ENCODE measurements at places on chromosomes 12 and 14. TPM values are rescaled to one million over a fixed set of nuclear protein-coding genes. Genes with fewer than 3 reads are reported as not detected.
A peak's percentile ranks its signal among the peaks of the same experiment; 100 is the strongest.

DNA sequence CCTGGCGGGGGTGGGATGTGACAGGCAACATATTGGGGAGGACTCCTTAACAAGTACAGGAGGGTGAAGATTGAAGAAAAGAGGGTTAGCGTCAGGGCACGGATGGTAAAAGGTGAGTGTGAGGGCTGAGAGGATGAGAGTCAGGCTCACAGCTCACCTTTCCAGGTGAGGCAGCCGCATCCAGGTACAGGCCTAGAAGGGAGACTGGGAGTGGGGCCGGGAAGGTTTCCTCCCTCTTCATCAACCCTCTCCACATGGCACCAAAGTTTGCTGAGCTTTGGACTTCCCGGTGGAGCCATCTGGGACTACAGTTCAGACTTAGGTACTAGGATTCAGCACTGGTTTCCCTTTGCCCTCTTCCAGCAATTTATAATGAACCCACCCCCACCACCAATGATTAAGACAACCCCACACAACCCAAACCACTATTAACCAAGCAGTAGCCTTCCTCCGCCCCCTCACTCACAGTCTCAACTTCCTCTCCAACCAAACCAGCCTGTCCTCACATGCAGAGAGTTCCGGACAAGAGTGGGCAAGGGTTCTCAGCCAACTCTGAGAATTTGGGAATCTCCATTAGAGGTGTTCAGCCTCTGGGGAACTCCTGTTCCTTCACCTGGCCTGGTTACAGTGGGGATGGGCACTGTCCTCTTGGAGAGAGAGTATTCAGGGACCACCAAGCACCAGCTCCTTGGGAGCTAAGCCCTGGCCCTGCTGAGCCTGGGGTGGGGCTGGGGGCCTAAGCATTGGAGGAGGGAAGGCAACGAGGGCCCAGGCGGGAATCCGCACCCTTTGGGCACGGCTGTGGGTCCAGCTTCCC is 2.4 kb upstream of the HOXC4 start:
- DNase-seq: no peak
- no peaks in the 10 kb centered on the region for H3K36me3 ChIP-seq
- no peak overlapping the region for H3K4me3 ChIP-seq
- no peaks in the 10 kb centered on the region for H3K4me1 ChIP-seq
- peaks cover 87% of the 10 kb centered on the region for H3K27me3 ChIP-seq

GRCh38 chr12:89537389-89537788 is 11.5 kb upstream of the POC1B start:
- no peak for DNase-seq
- no peaks in the 10 kb centered on the region for H3K27me3 ChIP-seq
- H3K36me3 ChIP-seq: no peaks in the 10 kb centered on the region
- H3K4me1 ChIP-seq: no peaks in the 10 kb centered on the region

DNA sequence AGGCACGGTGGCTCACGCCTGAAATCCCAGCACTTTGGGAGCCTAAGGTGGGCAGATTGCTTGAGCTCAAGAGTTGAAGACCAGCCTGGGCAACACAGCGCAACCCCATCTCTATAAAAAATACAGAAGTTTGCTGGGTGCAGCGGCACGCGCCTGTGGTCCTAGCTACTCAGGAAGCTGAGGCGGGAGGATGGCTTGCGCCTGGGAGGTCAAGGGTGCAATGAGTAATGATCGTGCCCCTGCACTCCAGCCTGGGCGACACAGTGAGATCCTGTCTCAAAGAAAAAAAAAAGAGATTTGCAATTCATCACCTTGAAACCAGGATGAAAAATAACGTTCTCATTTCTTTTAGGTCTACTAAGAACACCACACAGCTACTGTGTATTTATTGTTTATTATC is 4.0 kb downstream of the STX2 start:
- no peak overlapping the region for H3K27ac ChIP-seq
- H3K4me1 ChIP-seq: no peaks in the 10 kb centered on the region
- H3K4me3 ChIP-seq: no peak overlapping the region

DNA sequence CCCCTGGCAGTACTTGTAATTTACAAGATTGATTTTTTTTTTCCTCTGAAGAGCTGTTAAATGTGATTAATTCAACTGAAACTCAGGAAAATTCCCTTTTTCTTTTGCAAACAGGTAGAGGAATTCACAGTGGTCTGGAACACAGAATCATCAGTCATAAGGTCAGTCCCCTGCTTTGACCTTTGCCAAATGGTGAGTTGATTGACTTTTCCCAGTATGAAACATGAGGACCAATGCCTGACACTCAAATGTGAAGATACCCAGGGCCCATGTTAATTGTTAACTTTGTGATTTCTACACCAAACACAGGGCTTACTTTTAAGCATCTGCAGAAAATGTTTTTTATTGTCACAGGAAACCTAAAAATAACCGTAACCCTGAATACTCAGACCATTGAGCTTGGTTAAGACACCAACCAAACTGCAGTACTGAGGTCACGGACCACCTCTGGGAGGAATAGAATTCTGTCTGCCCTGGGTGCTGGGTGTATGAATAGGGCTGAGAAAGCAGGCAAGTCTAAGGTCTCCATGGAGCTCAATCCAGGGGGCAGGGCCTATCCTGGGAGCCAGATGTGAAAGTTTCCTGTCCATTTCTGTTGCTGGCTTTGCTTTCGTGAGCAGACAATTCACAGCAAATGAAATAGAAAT is 192.4 kb downstream of the TMX1 start:
- no peaks in the 10 kb centered on the region for H3K27me3 ChIP-seq
- H3K36me3 ChIP-seq: no peaks in the 10 kb centered on the region
- H3K4me3 ChIP-seq: no peak overlapping the region
- no peak overlapping the region for H3K27ac ChIP-seq

GRCh38 chr12:27779416-27779919 is 565 bp upstream of the KLHL42 start:
- peak; percentile 33 for DNase-seq
- peak overlapping the region; percentile 93 for H3K27ac ChIP-seq
- H3K27me3 ChIP-seq: no peaks in the 10 kb centered on the region
- H3K4me3 ChIP-seq: peak overlapping the region; percentile 78
- peaks cover 4% of the 10 kb centered on the region for H3K4me1 ChIP-seq

- no peak for DNase-seq
- H3K4me3 ChIP-seq: no peak overlapping the region
- no peaks in the 10 kb centered on the region for H3K36me3 ChIP-seq
- H3K27ac ChIP-seq: no peak overlapping the region
Measured at GRCh38 chr12:124332058-124332672, 37.3 kb downstream of the RFLNA start.

DNA sequence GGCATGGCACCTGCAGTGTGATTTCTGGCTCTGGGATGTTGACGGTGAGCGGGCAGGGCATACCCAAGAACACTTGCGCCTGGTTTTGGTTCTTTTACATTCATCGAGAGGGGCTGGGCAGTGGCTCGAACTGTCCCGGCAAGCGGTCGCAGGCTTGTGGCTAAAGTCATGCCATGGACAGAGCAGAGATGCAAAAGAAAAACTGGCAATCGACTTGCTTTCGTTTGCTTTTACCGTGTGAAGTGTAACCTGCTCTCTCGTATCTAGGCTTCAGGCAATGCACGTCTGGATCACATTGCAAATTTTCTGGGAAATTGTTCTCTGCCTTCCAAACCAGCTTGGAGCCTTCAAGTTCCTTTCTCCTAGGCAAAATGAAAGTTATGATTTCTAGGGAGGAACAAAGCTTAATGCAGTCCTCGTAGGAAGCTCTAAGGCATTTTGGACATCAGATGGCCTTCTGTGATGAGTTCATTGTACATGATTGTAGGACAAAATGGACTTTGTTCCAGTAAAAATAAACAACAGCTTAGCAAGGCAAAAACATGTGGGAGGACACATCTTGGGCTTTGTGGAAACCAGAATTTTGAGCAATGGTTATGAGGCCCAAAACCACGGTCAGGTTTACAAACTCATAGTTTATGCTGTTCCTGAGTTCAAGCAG is 18.3 kb downstream of the ADGRD1 start:
- no peak for DNase-seq
- no peak overlapping the region for H3K4me3 ChIP-seq
- H3K4me1 ChIP-seq: no peaks in the 10 kb centered on the region

DNA sequence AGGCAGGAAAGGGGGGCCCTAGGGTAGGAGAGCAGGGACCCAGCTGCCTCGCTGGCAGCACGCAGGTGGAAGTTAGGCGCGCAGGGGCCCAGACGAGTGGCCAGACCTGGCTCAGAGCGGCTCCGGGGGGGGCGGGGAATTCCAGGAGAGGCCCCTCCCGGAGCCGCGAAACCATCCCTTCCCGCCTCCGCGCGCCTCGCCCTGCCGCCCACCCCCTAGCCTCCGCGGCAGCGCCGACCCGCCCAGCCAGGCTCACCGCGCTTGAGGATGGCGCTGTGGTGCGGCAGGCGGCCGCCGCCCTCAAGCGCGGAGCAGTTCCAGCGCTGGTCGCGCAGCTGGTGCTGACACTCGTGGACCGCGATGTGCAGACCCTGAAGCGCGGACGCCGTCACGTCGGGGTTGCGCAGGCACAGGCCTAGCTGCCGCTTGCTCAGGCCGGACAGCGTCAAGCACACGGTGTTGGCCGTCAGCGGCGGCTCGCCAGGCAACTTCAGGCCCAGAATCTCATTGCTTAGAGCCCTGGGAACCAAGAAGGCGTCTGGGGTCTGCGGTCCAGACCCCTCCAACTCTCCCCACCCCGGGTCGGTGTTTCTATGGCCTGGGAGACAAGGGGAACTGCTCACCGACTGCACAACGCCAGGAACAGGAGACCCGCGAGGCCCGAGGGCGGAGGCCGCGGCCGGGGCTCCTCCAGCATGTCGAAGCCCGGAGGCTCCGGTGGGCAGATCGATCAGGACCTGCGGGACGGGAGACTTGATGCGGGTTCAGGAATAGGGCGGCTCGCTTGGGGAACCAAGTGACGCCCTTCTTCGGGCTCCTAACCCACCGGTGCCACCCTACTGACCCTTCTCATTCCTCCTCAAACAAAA is 1.5 kb downstream of the WNT10B start:
- peaks cover 20% of the 10 kb centered on the region for H3K4me1 ChIP-seq
- H3K4me3 ChIP-seq: peak overlapping the region; percentile 11
- H3K27me3 ChIP-seq: peaks cover 48% of the 10 kb centered on the region
- no peaks in the 10 kb centered on the region for H3K36me3 ChIP-seq
- no peak for DNase-seq
- H3K27ac ChIP-seq: no peak overlapping the region

DNA sequence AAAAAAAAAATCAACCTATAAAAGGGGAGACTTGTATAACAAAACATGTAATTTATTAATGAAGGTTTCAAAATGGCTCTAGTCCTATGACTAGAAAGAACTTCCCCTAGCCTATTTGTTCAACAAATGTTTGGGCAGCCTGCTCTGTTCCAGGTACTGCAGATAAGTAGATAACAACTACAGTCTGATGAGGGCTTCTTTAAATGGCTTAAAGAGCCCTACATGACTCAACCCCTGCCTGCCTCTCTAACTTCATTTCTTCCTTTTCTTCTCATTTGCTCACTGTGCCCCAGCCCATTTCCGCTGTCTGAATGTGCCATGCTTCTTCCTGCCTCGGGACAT is 21.5 kb downstream of the ALDH6A1 start:
- no peak overlapping the region for H3K4me3 ChIP-seq
- no peak overlapping the region for H3K27ac ChIP-seq
- no peaks in the 10 kb centered on the region for H3K27me3 ChIP-seq
- no peaks in the 10 kb centered on the region for H3K4me1 ChIP-seq
- H3K36me3 ChIP-seq: no peaks in the 10 kb centered on the region

GRCh38 chr12:101870925-101871324 is 6.5 kb upstream of the DRAM1 start:
- H3K4me3 ChIP-seq: no peak overlapping the region
- H3K36me3 ChIP-seq: no peaks in the 10 kb centered on the region
- no peak overlapping the region for H3K27ac ChIP-seq
- no peak for DNase-seq

GRCh38 chr12:124698998-124699305 is 131.5 kb upstream of the NCOR2 start:
- no peak overlapping the region for H3K4me3 ChIP-seq
- H3K36me3 ChIP-seq: no peaks in the 10 kb centered on the region
- H3K27me3 ChIP-seq: no peaks in the 10 kb centered on the region
- H3K4me1 ChIP-seq: no peaks in the 10 kb centered on the region

DNA sequence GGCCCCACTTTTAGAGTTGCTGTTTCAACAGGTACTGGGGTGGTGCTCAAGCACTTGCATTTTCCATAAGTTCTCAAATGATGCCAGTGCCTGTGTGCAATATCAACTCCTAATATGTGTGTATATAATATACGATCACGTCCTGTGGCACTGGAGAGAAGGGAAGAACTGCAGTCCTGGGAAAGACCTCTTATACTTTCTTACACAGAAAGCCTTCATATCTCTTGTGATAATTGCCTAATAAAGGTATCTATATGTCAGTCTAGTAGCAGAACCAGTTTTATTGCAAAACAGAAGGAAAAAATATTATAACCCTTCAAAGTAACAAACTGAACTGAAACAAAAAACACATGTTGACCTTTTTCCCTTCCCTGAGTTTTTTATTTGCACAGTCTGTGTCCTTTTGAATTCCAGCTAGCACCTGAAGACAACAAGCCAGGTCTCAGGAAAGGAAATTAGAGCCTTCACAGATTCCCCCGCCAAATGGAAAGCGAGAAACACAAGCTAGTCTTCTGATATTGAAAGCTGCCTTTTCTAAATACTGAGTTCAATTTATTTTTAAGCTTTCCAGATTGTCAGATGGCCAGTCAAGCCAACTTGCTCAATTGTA is 44.4 kb downstream of the IGF1 start:
- H3K4me3 ChIP-seq: no peak overlapping the region
- no peak overlapping the region for H3K27ac ChIP-seq
- no peak for DNase-seq
- no peaks in the 10 kb centered on the region for H3K36me3 ChIP-seq
- no peaks in the 10 kb centered on the region for H3K27me3 ChIP-seq
- H3K4me1 ChIP-seq: no peaks in the 10 kb centered on the region

- no peaks in the 10 kb centered on the region for H3K27me3 ChIP-seq
- no peak overlapping the region for H3K4me3 ChIP-seq
- no peak overlapping the region for H3K27ac ChIP-seq
- no peaks in the 10 kb centered on the region for H3K36me3 ChIP-seq
- H3K4me1 ChIP-seq: no peaks in the 10 kb centered on the region
Measured at GRCh38 chr14:35222872-35223466, 69.2 kb upstream of the PSMA6 start.

DNA sequence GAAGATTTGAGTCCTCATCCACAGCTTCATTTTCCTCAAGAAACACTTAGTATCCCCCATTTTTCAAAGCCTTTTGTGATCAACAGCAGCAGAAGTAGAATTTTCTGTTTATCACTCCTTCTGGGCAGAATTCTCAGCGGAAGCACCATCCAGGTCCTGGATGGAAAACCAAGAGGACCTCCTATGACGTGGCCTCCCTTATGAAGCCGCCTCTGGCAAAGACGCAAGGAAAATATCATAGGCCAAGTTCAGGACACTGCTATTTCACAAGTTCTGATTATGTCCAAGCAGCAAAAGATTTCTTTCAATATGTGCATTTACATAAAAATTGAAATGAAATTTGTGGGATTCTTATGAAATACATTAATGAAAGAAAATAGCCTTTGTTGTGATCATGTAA is 315.0 kb downstream of the SEC23A start:
- no peaks in the 10 kb centered on the region for H3K4me1 ChIP-seq
- no peak overlapping the region for H3K4me3 ChIP-seq
- DNase-seq: no peak

The DHRS2 gene
- total RNA-seq: 0.56 TPM

The SPIC gene
- not detected for total RNA-seq

The NRIP2 gene
- 0.49 TPM for total RNA-seq

The HOXC12 gene
- not detected for total RNA-seq

The CNIH1 gene
- 125 TPM for total RNA-seq

The KRT77 gene
- total RNA-seq: not detected

The NOVA1 gene
- 3.7 TPM for total RNA-seq

The OR6C2 gene
- total RNA-seq: not detected

The SMOC1 gene
- 0.67 TPM for total RNA-seq

The KSR2 gene
- total RNA-seq: 1.3 TPM

The KRT2 gene
- total RNA-seq: not detected

The NXPH4 gene
- not detected for total RNA-seq

The NPFF gene
- total RNA-seq: not detected
